ENCODE measurements at places on chromosomes 2 and 18.

DNA sequence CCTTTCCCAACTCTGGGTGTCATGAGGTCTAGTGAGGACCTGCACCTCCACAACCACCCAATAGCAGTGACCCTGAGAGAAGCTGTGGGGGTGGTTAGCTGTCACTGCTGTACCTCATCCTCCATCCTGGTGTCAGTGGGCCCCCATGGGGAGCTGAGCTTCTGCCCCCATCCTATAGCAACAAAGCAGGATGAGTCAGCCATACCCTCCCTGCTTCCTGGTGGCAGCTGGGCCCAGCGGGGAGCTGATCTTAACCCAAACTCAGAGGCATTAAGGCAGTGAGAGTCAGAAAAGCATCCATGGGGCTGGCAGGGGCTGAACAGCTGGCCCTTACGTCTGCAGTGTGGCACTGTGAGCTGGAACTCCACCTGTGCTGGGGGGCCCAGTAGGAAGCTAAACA lies 247.8 kb upstream of the HDAC4 start:
- no peak for DNase-seq

DNA sequence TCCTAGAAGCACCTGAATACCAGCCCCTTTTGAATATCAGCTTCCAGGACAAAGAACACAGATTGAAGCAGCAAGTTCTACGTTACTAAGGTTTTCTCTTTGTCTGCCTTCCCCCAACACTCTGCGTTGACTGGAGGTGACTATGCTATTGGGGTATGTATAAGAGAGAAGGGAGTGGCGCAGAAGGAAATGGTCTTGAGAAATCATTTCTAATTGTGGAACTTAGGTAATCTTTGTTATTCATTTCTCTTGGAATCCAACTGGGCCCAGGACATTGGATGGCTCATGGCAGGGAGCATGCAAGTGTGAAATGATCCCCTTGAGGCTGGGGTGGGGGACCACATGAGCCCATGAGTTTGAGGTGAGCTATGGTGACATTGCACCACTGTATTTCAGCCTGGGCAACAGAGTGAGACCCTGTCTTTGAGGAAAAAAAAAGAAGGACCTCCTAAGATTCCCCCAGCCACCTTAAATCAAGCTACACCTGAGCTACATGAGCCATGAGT lies 29.7 kb downstream of the XDH start:
- no peak for DNase-seq

- no peak for DNase-seq
These were observed 54.9 kb downstream of the CCNT2 start for GRCh38 chr2:134973241-134974138.

DNA sequence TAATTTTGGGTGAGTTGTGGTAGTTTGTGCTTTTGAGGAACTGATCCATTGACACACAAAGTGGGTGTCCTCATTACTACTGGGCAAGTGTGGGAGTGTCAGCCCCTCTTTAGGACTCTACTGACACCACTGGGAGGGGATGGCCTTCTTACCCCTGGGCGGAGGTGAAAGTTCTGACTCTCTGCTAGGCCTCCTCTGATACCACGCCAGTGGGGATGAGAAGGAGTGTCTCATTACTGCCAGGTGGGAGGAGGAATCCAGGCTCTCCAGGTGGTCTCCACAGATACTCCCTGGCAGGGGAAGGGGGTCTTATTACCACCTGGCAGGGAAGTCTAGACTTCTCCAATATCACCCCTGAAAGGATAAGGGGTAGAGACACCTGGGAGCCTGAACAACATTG lies 9.1 kb downstream of the LCLAT1 start:
- no peak for DNase-seq

DNA sequence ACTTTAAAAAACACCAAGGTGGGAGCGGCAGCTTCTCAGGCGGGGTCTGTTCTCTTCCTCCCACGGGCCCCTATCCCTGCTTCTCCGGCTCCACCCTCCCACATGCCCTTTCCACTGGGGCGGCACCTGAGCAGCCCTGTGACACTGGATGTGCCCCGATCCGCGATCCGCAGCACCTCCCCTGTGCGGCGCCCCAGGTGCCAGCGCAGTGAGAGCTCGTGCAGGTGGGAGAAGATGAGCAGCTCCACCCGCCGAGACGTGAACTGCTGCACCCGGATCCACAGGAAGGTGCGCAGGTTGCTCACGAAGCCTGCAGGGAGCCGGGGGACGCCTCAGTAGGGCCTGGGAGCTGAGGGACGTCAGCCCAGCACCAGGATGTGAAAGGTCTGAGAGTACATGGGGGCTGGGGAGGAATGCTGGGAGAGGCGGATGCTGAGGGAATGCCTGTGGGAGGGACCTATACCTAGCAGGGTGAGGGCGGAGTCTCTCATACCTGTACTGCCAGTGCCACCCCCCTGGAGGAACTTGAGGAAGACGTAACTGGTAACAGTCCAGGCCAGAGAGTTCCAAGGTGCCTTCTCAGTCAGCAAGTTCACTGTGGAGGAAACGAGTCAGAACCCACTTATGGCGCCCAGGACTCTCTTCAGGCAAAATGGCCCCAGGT lies 2.8 kb downstream of the ABCB6 start:
- DNase-seq = no peak

GRCh38 chr2:66066032-66066431 lies 368.9 kb upstream of the MEIS1 start:
- DNase-seq = no peak

GRCh38 chr2:7788736-7789135 lies 871.5 kb downstream of the RNF144A start:
- no peak for DNase-seq

DNA sequence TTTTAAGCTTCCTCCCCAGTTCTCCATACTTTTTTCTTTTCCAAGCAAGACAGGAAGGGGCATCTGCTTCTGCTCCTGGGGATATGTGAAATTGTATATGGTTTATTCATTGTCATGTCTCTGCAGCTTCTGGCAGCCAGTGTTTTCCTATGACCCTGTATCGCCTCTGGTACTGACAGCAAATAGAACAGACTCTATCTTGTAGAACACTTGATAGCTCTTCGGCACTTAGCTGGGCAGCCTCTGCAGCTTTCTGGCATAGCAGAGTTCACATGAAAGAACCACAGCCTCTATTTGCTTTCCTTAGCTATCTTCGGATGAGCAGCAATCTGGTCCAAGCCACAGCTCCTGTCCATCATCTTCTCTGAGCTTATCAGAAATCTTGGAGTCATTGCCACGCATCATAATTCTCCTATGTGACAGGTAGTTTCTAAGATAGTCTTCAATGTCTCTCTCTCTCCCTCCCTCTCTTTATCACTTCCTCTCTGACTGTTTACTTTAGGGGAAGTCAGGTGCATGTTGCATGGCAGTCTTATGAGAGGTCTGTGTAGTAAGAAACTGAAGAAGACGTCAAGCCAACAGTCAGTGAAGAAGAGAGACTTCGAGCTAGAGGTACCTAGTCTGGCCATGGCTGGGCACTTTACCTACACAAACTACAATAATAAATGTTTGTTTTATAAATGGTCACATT lies 627.7 kb upstream of the CDH2 start:
- DNase-seq = no peak

DNA sequence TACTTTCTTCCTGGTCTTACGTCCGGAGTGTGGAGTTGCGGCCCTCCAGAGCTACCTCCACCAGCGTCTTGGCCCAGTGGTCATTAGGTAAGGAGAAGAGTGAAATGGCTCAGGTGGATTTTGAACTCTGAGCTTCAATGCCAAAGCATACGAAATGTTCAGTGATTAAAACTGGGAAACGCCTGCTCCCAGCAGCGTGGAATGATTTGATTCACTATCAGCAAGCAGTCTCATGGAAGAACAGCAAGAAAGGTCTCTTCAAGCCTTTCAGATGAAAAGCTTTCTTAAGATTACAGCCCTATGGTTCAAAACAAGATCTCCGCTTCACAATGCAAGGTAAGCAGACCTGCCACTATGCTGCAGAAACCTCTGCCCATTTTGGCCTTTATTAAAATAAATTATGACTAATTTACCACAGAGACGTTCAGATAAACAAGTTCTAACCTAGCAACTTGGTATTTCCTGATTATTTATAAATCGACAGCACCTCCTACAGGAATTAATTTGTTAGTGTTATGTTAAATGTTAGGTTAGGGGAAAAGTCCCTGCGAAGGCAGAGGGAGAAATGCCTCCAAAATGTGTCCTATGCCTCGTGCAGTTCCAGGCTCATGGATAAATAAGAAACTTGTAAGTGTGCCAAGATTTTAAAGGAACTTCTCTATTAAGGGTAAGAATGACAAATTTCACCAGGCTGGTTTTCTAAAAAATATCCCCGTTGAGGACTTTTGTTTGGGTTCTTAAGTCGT lies 10.1 kb downstream of the SP9 start:
- no peak for DNase-seq

DNA sequence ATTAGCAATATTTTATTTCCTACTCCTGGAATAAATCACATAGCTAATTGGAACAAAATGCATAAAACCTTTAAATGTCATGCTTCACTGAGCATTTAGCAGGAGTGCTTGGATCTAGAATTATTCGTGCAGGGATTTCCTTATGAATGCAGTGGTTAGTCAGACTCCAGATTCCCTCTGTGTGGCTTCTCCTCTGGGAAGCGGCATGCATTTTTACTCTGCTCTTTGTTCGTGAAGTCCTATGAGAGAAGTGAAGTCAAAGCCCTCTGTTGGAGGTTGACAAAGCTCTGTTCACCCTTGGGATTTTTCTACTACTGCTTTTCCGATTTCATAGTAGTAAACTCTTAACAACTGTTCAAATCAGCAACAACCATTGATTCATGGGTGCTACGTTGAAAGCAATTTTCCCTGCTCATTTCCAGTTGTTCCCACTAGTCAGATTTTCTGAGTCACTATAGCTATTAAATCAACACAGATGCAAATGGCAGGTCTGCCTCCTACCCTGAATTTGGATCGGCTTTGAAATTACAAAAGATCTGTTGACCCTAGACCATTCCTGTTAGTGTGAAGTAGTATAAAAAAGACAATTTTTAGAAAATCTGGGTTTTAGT lies 461.7 kb downstream of the STK39 start:
- DNase-seq = no peak

GRCh38 chr2:16093639-16094529 lies 153.5 kb downstream of the MYCN start:
- no peak for DNase-seq

DNA sequence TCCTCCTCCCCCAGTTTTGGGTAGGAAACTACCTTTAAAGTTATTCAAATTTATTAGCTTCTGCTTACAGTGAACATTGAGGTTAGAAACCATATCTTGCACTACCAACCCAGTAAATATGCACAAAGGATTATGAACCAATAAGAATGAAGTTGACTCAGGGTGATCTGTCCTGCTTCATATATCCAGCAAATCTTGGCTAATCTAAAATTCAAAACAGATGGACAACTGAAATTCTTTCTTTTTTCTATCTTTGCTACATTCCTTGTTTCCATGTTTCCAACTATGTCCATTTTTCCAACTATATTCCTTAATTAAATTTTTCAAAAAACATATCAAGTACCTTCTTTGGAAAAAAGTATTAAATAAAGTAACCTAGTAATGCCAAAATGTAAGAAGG lies 149.3 kb downstream of the FAM124B start:
- DNase-seq = no peak

- DNase-seq = no peak
These were observed 190.8 kb downstream of the ARHGAP28 start for GRCh38 chr18:6920099-6920955.

- no peak for DNase-seq
These were observed 62.2 kb downstream of the SPIRE1 start for GRCh38 chr18:12595571-12596255.

- DNase-seq = no peak
These were observed 49.4 kb downstream of the AOX1 start for GRCh38 chr2:200635251-200635650.

DNA sequence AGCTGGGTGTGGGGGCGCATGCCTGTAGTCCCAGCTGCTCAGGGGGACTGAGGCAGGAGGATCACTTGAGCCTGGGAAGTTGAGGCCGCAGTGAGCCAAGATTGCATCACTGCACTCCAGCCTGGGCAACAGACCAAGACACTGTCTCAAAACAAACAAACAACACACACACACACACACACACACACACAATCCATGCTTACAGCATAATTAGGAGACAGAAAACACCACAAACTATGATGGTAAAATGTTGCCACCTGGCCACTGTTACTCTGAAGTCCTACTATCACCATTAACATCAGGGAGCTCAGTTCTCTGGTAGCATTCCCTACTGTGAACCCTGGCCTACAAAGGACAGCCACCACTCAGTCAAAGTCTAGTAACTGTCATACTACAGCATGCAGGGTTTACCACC lies 18.3 kb downstream of the DNPEP start:
- no peak for DNase-seq

DNA sequence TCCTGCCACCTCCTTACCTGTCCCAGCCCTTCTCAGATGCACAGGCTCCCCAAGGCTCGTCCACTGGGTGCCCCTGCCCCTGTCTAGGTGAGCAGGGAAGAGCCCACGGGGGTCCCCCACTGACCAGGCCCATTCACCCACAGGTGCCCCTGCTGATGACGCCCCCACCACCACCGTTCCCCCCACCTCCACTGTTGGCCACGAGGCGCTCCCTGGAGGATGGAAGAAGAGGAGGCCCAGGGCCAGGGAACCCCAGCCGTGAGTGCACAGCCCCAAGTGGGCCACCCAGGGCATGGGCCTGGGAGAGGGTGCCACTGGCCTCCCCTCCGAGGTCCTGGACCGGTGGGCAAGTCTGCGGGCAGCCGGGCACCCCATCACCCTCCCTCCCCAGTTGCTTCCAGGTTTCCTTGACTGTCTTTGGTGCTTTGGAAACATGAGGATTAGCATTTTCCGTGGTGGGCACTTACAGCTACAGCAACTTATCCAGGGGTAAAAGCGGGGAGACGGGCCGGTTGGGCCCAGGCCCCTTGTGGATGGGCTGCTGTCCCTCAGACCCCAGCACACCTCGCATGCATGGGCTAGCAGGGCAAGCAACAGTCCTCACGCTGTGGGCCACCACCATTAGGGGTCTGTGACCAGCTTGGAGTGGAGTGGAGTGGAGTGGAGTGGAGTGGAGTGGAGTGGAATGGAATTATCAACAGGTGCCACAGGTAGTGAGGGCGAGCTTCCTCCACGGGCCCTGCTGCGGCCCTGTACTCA lies 13.2 kb upstream of the KLHL30 start:
- no peak for DNase-seq

- no peak for DNase-seq
These were observed 69.4 kb upstream of the CBLN2 start for GRCh38 chr18:72613534-72613930.

DNA sequence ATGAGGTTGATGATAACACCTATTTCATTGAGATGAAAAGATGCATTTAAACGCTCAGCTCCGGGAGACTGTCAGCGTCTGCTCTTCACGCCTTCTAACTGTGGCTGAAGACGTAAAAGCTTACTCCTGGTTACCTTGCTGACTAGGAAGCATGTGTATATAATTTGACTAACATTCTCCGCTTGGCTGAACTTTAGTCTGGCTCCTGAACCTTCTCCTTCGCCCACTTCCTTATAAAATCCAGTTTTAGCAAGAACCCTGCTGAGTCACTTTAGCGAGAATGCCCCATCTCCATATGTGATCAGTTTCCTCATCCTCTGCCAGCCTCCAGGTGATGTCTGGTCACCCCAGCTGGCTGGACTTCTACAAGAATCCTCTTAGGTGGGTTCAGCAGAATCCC lies 12.7 kb upstream of the CREG2 start:
- no peak for DNase-seq

Data from activated gamma-delta T cell (primary cell).